ENCODE measurements at places on chromosomes 12 and 14.
A peak's percentile ranks its signal among the peaks of the same experiment; 100 is the strongest.

GRCh38 chr12:93974252-93974651 is 174.1 kb upstream of the PLXNC1 start:
- no peak for DNase-seq

DNA sequence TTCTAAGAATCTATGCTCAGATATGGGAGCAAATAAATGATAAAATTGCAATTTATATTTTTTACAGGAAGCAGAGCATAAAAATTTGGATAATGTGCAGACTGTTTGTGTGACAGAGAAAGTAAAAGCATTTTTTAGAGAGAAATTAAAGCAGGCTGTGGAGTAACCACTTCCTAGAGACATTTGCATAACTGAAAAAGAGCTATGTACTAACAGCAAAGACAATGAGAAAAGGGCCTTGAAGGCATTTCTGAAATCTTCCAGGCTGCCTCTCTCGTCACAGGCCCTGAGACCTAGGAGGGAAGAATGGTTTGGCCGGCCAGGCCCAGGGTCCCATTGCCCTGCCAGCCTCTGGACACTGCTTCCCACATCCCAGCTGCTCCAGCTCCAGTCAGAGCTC is 247.2 kb downstream of the ALX1 start:
- no peak for DNase-seq

- peak; percentile 4 for DNase-seq
These were observed 48.4 kb downstream of the C12orf75 start for GRCh38 chr12:105378911-105379310.

DNA sequence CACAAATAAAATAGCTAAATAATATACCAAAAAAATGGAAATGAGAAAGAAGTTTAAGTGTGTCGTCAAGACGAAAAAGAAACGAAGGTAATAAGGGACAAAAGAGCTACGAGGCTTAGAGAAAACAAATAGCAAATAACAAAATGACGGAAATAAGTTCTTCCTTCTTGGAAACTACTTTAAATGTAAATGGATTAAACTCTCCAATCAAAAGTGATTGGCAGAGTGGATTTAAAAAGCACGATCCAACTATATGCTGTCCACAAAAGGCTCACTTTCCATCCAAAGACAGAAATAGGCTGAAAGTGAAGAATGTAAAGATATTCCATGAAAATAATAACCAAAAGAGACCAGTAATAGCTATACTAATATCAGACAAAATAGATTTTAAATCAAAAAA is 82.4 kb downstream of the DIO3 start:
- no peak for DNase-seq

- no peak for DNase-seq
These were observed 44.7 kb downstream of the ABCD2 start for GRCh38 chr12:39574785-39575497.

DNA sequence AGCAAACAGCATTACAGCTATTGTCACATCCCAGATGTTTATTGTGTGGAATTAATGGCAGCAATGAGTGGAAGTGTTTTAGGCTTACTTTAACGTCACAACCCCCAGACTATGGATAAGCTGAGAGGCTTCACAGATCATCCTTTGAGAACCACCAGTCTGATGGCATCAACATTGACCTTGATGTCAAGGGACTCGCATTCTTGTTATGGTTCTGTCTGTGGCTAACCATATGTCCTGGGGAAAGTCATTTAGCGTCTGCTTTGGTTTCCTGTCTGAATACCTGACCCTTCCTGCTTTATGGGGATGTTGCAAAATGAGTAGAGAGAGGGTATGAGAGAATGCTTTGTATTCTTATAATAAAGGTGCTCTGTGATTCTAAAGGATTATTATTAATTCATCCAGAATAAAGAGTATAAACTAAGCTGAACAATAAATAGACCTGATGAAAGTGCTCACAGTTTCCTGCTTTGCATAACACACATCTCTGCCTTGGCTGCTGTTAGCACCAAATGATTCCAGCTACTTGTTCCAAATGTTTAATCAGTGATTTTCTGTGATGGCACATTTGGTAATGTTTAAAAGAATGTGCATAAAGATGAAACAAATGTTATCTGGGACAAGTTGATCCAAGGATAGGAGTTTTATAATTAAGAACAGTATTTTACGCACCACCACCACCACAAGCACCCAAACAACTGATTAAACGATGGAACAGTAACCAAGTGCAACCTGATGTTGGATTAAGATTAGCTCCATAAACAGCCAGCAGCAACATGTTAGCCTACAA is 116.9 kb upstream of the LRIG3 start:
- no peak for DNase-seq

DNA sequence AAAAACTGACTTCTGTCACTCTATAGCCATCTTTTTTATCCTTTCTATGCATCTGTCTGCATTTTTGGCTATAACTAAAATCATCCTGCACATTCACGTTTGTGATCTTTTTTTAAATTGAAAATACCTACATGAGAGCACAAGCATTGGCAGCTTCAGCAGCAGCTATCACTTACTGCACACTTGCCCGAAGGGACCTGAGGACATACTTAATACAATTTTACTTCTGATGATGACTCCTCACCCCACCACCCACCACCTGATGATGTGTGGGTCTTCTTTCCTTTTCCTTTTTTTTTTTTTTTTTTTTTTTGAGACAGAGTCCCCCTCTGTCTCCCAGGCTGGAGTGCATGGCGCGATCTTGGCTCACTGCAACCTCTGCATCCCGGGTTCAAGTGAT is 160.3 kb downstream of the PRKCH start:
- DNase-seq = no peak

DNA sequence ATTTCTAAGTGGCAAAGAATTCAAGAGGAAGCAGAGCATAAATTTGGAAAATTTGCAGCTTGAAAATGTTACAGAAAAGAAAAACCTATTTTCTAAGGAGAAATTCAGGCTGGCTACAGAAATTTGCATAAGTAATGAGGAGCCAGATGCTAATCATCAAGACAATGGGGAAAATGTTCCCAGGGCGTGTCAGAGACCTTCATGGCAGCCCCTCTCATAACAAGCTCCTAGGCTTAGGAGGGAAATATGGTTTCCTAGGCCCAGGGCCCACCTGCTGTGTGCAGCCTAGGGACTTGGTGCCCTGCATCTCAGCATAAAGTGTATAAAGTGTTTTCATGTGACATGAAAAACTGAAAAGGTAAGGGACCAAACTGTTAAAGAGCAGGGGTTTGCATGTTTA is 1796.3 kb upstream of the FLRT2 start:
- DNase-seq = no peak

DNA sequence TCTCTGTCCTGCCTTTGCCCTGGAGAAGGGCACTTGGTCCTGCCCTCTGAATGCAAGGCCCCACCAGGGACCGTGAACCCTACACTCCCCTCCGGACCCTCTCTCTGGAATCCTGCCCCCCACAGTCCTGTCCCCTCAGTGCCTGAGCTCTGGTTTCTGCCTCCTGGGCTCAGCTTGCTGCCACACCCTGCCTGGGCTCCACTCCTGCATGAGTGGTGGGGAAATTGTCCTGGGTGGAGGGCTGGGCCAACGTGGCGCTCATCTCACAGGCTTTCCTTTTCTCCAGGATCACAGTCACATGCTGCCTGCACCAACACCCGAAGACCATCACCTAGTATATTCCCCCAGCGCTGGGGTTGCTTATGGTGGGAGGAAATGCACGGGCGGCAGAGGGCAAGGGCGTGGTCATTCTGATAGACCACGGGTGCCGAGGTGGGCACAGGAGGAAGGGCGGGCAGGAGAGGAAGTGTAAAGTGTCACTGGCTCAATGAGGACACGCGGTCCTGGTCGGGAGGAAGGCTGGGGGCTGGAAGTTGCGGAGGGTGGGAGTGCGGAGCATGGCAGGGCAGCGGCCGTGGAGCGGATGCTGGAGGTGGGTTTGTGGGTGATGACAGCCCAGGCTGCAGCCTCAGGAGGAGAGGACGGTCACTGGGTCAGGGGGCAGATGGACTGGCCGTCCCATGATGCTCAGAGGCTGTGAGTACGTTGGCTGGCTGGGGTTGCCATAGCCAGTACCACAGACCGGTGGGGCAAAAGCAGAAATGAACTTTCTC is 99.5 kb downstream of the KIF26A start:
- no peak for DNase-seq

DNA sequence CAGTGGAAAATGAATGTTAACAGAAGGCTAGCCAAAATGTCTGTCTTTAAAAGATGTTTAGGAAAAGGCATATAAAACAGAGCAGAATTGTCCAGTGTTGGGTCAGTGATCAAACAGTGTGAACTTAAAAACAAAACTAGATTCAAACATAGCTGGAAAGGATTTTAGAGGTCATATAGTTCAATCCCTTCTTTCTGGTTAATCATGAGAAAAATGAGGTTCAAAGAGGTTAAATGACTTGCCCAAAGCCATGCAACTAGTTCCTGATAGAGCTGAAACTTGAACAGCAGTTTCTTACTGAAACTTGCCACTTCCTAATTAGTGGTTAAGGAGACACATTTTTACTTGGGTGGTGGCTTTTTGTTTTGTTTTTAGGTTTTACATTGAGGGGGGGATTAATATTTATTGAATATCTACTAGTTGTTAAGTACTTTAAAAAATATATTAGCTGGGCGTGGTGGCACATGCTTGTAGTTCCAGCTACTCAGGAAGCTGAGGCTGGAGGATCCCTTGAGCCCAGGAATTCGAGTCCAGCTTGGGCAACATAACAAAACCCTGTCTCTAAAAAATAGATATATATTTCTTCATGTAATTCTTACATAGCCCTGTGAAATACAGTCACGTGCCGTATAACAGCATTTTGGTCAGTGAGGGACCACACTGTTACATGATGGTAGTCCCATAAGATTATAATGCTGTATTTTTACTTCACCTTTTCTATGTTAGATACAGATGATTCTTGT is 20.4 kb downstream of the ACVR1B start:
- no peak for DNase-seq

GRCh38 chr14:21631084-21631483 is 3.7 kb downstream of the OR10G2 start:
- DNase-seq = no peak

- DNase-seq = no peak
These were observed 141.5 kb upstream of the ARID2 start for GRCh38 chr12:45587877-45588533.

DNA sequence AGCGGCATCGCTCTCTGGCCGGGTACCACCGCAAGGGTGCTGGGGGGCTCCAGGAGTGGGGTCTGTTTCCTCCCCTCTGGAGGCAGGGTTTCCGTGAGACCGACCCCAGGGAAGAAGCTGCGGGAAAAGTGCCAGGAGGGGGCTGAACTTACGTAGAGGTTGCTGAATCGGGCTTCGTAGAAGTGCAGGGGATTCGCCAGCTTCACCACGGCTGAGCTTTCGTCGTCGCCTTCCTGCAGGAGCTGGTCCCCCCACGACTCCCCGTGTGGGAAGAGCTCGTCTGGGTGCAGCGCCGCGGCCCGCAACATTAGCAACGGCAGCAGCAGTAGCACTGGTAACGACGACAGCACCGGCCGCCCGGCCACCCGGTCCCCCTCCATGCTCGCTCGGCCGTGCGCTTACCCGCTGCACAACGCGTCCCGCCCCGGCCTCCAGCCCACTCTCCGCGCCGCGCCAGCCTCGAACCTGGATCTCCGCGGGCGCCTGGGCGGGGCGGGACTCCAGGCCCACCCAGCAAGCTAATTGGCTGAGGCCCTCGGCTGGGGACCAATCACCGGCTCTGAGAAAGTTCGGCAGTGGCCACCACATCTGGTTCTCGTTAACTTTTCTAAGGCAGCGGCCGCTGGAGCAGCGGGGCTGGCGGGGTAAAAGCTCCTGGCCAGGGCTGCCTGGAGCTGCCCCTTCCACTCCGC is at the start of gene NID2:
Gene NID2, minus strand, starts transcription at position 445 of the 692 bp plus-strand sequence. Its CDS starts 65 bp downstream, at position 380.
- peak; percentile 54 for DNase-seq

- DNase-seq = no peak
These were observed 19.3 kb downstream of the ZNF664 start for GRCh38 chr12:123992118-123992825.

DNA sequence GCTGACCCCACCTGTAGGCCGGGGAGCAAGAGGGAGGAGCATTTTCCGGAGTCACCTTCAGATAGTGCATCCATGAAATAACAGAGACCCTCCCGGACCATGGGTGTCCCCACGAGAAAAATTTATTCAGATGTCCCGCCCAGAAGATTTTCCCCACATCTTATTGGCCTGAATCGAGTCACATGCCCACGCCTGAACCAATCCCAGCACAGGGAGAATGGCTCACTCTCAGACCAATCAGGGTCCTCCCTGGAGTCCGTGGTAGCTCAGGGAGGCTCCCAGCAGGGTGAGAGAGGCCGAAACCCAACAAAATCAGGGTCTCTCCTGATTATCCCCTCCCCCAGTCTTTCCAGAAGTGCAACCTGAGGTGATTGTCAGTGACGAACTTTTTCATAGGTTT is 16.4 kb upstream of the NCOR2 start:
- DNase-seq = no peak

- DNase-seq = peak; percentile 23
These were observed 830 bp downstream of the PPP4R3A start for GRCh38 chr14:91509083-91509877.

DNA sequence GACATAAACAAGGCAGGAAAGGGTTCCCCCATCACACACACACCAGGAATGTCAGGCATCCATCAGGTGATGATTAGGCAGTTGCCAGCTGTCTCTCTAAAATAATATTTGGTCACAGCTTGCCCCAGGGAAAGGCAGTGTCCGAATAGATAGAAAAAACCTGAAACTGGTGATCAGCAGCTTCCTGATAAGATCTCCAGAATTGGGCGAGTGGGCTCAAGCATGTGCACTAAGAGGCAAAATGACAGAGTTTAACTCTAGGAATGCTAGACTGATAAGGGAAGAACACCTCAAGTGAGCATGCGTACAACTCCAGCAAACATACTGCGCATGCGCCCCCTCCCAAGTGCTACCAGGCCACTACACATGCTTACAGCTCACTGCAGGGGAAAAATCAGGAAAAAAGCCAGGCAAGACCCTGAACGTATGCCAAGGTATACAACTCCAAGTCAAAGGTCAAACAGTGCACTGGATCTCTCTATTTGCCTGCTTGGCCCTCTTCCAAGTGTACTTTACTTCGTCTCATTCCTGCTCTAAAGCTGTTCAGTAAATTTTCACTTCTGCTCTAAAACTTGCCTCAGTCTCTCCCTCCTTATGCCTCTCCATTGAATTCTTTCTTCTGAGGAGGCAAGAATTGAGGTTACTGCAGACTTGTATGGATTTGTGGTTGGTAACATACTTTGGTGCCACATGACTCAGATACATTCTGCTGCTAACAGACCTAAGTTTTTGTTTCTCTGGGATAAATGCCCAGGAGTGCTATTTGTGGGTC is 73.5 kb upstream of the VASH1 start:
- peak; percentile 51 for DNase-seq

GRCh38 chr14:83290447-83290846 is 1756.8 kb upstream of the SEL1L start:
- DNase-seq = no peak
